ENCODE measurements at places on chromosomes 12 and 14. TPM values are rescaled to one million over a fixed set of nuclear protein-coding genes. Genes with fewer than 3 reads are reported as not detected.

DNA sequence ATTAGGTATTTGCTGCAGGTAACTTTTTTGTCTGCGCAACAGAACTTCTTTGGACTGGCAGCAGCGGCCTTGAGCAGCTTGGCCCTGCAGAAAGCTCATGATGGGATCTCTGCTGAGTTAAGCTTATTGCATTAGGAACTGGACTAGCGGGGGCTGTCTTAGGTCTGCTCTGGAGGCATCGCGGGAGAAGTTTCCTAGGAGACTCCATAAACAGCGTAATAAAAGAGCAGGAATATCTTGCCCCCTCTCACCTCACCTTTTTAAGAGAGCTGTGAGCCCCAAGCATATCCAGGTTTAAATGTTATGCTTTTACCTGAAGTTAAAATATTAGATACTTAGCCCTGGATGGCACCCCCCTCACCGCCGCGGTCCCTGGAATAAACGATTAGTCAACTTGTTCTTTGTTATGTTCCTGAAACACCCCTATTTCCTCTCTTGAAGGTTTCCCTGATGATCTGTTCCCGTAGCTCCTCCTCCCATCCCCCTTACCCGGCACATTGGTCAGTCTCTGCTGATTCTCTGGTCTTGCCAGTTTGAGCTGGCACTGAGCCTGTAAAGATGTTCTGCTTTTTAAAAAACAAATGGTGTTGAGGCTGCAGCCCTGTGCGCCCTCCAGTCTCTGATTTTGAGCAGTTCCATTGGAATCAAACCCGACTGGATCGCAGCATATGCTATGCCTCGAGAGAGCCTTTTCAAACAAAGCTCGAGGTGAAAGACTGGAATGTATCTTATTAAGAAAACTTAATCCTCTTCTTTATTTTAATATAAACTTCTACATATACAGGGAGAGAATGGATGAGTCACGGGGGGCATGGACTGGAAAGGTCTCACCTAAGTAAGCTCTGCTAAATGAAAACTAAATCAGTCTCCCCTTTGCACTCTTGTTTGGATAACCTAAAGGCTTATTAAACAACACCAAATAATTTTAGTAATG, 1.9 kb downstream of the MLXIP start:
- no peak for DNase-seq
- H3K36me3 ChIP-seq = peaks cover 8% of the 10 kb centered on the region
- peak overlapping the region; percentile 79 for H3K27ac ChIP-seq
- no peaks in the 10 kb centered on the region for H3K27me3 ChIP-seq

DNA sequence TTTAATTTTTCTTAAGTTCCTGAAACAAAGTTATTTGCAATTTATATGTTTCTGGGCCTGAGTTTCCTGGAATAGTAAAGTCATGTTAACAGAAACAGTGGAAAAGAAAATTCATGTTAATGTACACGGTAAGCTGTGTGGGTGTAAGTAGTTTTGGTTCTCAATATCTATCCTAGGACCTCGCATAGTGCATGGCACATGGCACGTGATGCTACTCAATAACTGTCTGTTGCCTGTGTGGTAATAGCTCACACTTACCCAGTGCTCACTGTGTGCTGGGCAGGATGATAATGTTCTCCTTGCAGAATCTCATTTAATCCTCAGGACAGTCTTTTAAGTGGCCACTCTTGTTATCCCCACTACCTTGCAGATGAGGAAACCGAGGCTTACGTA, 100.7 kb downstream of the DUSP16 start:
- H3K4me1 ChIP-seq = no peaks in the 10 kb centered on the region
- H3K36me3 ChIP-seq = no peaks in the 10 kb centered on the region
- no peak overlapping the region for H3K4me3 ChIP-seq
- no peaks in the 10 kb centered on the region for H3K27me3 ChIP-seq

DNA sequence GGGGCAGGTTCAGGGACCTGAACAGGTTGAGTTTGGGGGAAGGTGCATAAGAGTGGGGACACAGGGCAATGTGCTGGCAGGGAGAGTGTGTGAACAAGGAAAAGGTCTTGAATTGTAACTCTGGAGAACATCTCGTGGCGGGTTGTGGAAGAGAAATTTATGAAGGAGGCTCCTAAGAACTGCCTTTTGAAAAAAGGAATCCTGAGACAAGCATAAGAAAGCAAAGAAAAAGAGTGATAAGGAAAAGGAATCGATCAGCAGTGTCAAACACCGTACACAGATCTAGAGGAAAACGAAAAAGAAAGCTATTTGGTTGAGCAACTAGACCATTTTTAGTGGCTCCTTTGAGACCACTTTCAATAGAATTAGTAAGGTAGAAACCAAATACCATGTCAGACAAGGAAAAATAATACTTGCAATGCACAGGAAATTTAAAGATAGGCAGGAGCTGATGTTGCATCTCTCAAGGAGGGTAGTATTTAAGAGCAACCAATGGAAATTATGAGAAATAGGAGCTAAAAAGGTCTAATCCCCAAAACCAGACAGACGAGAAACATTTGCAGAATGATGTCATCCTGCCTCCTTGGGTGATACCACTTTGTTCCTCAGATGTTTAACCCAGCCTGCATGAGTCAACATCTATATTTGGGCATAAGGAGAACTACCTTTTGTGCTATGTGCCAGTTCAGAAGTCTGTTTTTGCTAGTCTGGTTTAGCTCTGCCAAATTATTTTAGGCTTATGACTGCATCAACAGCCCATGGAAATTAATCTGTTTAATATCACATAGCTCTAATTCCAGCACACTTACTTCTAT, 64.5 kb upstream of the STK38L start:
- H3K36me3 ChIP-seq = no peaks in the 10 kb centered on the region
- peak overlapping the region; percentile 62 for H3K27ac ChIP-seq
- no peak overlapping the region for H3K4me3 ChIP-seq
- DNase-seq = peak; percentile 68
- H3K4me1 ChIP-seq = peaks cover 41% of the 10 kb centered on the region

GRCh38 chr12:47207340-47207717, 127.6 kb upstream of the AMIGO2 start:
- no peaks in the 10 kb centered on the region for H3K36me3 ChIP-seq
- no peak overlapping the region for H3K4me3 ChIP-seq
- DNase-seq = no peak
- peaks cover 11% of the 10 kb centered on the region for H3K4me1 ChIP-seq

GRCh38 chr12:26156201-26156871, 31.5 kb upstream of the BHLHE41 start:
- no peak for DNase-seq
- no peaks in the 10 kb centered on the region for H3K36me3 ChIP-seq
- H3K4me1 ChIP-seq = peaks cover 25% of the 10 kb centered on the region
- no peaks in the 10 kb centered on the region for H3K27me3 ChIP-seq
- no peak overlapping the region for H3K4me3 ChIP-seq

ASCL1 gene
- polyA plus RNA-seq = not detected

GRCh38 chr12:31631809-31632208, 27.7 kb upstream of the ETFBKMT start:
- H3K4me1 ChIP-seq = no peaks in the 10 kb centered on the region
- no peaks in the 10 kb centered on the region for H3K27me3 ChIP-seq
- no peak overlapping the region for H3K27ac ChIP-seq
- no peak for DNase-seq

- H3K4me1 ChIP-seq = no peaks in the 10 kb centered on the region
- no peaks in the 10 kb centered on the region for H3K27me3 ChIP-seq
- no peak for DNase-seq
- H3K36me3 ChIP-seq = no peaks in the 10 kb centered on the region
- H3K27ac ChIP-seq = no peak overlapping the region
These were observed 79.4 kb downstream of the METTL25 start for GRCh38 chr12:82437744-82438143.

DNA sequence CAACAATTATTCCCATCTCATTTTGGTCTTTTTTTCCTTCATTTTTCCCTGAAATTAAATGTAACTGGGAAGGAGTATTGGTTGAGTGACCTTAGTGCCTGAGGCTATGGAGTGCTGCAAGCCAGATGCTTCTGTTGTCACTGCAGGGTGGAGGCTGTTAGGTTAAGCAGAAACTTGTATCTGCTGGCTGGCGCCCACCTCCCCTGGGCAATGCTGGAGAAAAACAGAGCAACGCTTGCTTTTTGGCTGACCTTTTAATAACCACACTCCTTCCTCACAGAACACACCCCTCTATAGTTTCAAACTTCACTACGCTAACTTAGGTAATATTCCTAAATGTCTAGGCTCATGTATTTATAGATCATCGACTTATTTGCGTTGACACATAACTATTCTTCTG, 583.5 kb upstream of the NOVA1 start:
- H3K27me3 ChIP-seq = no peaks in the 10 kb centered on the region
- H3K4me3 ChIP-seq = no peak overlapping the region
- no peak overlapping the region for H3K27ac ChIP-seq
- no peak for DNase-seq
- no peaks in the 10 kb centered on the region for H3K4me1 ChIP-seq

DNA sequence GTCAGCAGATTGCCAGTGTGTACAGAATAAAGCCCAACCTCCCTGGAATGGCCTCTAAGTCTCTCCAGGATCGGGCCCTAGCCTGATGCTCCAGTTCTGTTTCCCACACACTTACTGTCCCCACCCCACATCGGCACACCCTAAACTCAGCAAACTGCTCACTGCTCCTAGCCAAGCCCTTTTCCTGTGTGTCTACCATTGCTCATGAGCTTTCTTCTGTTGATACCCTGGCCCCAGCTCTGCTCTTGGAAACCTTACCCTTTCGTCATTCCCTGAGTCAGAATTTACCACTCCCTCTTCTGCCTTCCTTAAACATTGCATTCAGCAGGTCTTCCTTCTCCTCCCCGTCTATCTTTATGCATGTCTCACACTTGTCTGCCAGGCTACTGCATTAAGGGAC, 158.9 kb downstream of the TMX1 start:
- H3K4me1 ChIP-seq = peaks cover 63% of the 10 kb centered on the region
- peak overlapping the region; percentile 100 for H3K27ac ChIP-seq
- DNase-seq = peak; percentile 95
- H3K36me3 ChIP-seq = no peaks in the 10 kb centered on the region
- H3K4me3 ChIP-seq = peak overlapping the region; percentile 7

- no peak overlapping the region for H3K27ac ChIP-seq
- no peak overlapping the region for H3K4me3 ChIP-seq
- no peaks in the 10 kb centered on the region for H3K27me3 ChIP-seq
- peaks cover 9% of the 10 kb centered on the region for H3K4me1 ChIP-seq
These were observed 16.0 kb upstream of the RACGAP1 start for GRCh38 chr12:50041062-50041860.

GRCh38 chr12:121237415-121237814, 27.5 kb downstream of the P2RX4 start:
- no peaks in the 10 kb centered on the region for H3K27me3 ChIP-seq
- H3K4me3 ChIP-seq = no peak overlapping the region
- no peak for DNase-seq
- peaks cover 26% of the 10 kb centered on the region for H3K36me3 ChIP-seq

GRCh38 chr14:95319312-95320077, at the start of gene CLMN:
Gene CLMN (minus strand): TSS chr14:95319908. CDS start chr14:95319792, 116 bp downstream.
- no peaks in the 10 kb centered on the region for H3K27me3 ChIP-seq
- H3K4me1 ChIP-seq = peaks cover 36% of the 10 kb centered on the region
- H3K36me3 ChIP-seq = no peaks in the 10 kb centered on the region
- peak within 1 kb of the TSS; percentile 7 for H3K27ac ChIP-seq
- peak within 1 kb of the TSS; percentile 65 for H3K4me3 ChIP-seq

KCNH5 gene
- polyA plus RNA-seq = 0.03 TPM

DNA sequence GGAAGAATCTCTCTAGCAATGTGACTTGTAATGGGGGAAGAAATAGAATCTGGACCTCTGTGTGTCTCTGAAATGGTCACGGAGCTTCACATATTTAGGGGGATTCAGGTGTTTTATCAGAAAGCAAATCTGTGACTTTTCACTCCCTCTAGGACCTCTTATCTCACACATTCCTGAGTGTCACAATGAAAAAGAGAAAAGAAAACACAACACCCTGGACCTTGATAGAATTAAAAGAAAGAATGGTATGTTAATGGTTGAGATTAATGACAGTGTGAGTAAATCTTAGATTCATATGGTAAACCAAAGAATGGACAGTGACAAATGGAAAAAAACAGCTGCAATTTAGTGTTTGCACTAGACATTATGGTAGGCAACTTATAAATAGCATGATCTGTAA, 68.5 kb downstream of the PKP2 start:
- no peaks in the 10 kb centered on the region for H3K27me3 ChIP-seq
- no peak overlapping the region for H3K4me3 ChIP-seq
- no peak overlapping the region for H3K27ac ChIP-seq
- no peak for DNase-seq

DNA sequence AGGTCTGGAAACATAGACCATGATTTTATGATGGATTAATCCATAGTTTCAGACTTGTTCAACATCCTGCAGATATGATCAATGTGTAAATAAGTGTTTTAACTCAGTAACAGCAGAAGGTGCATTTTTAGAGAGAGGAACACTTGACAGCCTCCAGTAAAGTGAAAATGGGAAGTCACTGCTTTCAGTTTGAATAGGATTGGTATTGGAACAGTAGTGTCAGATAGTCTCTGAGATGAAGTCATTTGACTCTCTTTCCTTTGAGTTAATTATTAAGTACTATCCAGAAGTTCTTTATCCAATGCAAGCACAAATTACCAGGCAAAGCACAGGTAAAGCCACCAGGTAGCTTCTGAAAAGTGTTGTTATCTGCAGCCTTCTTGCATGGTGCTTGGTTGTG, 14.5 kb upstream of the NAV3 start:
- H3K27ac ChIP-seq = no peak overlapping the region
- no peaks in the 10 kb centered on the region for H3K4me1 ChIP-seq
- no peak for DNase-seq
- H3K27me3 ChIP-seq = no peaks in the 10 kb centered on the region

- H3K27ac ChIP-seq = no peak overlapping the region
- no peak overlapping the region for H3K4me3 ChIP-seq
- H3K27me3 ChIP-seq = no peaks in the 10 kb centered on the region
- no peak for DNase-seq
These were observed 14.7 kb downstream of the ZNF641 start for GRCh38 chr12:48336061-48336460.

GRCh38 chr12:99108924-99109323, 463.8 kb downstream of the APAF1 start:
- no peaks in the 10 kb centered on the region for H3K4me1 ChIP-seq
- H3K36me3 ChIP-seq = no peaks in the 10 kb centered on the region
- DNase-seq = no peak

CEBPE gene
- polyA plus RNA-seq = not detected

GRCh38 chr12:117724543-117724942, 244.2 kb downstream of the KSR2 start:
- H3K36me3 ChIP-seq = no peaks in the 10 kb centered on the region
- H3K27me3 ChIP-seq = no peaks in the 10 kb centered on the region
- no peak overlapping the region for H3K27ac ChIP-seq

- H3K27me3 ChIP-seq = no peaks in the 10 kb centered on the region
- H3K4me3 ChIP-seq = no peak overlapping the region
- H3K4me1 ChIP-seq = peaks cover 30% of the 10 kb centered on the region
- no peaks in the 10 kb centered on the region for H3K36me3 ChIP-seq
- H3K27ac ChIP-seq = no peak overlapping the region
These were observed 1.0 kb upstream of the KDM2B start for GRCh38 chr12:121581686-121582429.

SDR9C7 gene
- polyA plus RNA-seq = 2.4 TPM

- H3K4me1 ChIP-seq = peaks cover 4% of the 10 kb centered on the region
- no peaks in the 10 kb centered on the region for H3K36me3 ChIP-seq
- H3K4me3 ChIP-seq = no peak overlapping the region
These were observed 17.8 kb upstream of the HIF1A start for GRCh38 chr14:61677479-61677878.

Measured in keratinocyte (primary cell).